K562 (cell line): ENCODE measurements at places on chromosomes 3 and 15.
A peak's percentile ranks its signal among the peaks of the same experiment; 100 is the strongest.

DNA sequence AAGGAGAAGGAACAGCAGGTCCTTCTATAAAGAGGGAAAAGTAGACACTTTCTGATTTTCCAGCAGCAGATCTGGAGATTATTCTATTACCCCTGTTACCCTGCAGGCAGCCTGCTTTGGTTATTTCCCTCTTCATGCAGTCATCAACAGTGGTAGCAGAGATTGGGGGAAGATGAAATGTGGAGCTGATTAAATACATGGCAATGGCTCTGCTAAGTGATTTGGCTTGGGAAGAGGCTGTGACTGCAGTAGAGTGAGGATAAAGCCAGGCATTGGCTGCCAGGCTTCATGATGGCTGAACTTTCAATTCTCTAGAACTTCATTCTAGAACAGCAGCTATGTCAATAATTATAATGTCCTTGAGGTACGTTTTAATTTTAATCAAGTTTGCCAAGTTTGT is 29.1 kb downstream of the PTX3 start:
- DNase-seq = no peak

DNA sequence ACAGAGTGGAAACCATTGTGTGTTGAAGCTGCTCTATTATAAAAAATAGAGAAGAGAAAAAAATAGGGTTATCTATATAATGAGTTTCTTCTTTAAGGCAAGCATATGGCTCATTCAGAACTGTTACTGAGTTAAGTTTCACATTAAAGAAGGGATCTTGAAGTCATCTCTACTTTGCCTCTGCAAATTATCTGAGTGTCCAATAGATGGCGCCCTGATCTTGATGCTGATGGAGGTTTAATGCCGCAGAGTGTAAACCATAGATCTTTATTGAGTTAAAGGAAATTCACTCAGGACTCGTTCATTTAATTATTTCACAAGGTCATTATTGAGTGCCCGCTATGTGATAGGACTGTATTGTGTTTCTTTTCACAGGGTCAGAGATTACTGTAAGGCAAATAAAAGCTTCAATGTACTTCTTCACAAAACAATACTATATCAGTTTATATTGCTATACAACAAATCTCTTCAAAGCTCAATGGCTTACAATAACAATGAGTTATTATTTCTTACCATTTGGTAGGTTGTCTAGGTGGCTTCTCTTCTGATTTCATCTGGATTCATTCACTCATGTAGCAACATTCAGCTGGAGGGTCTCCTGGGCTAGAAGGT is 171.4 kb downstream of the NSUN3 start:
- peak; percentile 12 for DNase-seq

- no peak for DNase-seq
Observed at GRCh38 chr3:12679468-12679867, 15.6 kb upstream of the RAF1 start.

DNA sequence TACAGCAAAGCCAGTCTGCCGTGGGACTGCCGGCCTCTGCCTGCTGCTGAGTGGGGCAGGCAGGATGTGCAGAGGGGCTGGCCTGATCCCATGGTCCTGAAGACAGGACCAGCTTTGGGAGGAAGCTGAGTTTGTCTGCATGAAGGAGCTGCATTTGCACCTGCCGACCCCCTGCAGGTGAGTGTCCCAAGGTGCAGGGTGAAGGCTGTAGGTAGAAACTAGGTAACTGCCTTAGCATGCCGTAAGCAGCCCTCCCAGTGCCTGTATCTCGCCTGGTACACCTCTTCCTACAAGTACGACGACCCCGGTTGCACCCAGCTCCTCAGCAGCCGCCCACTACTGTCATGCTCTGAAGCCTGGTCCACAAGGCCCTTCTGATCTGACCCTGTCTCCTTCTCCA is 34.9 kb downstream of the AMOTL2 start:
- DNase-seq = no peak

GRCh38 chr15:100211855-100212850 is 129.6 kb downstream of the ADAMTS17 start:
- DNase-seq = no peak

DNA sequence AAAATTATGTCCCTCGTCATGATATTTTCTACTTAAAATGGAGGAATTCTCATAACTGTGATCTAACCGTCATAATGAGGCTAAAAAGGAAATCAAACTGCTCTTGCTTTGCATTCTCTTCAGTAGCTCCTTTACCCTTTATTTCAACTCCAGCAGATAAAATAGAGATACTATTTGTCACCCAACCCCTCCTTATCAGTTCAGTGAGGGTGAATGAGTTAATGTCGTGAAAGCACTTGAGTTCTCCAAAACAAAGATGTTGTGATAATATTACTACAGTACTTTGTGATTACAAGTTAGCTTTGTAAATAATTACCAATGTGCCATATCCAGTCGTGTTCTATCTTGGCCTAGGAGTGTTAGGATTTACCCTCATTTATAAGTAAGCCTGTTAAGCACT is 63.4 kb upstream of the ANKRD28 start:
- no peak for DNase-seq

- no peak for DNase-seq
Observed at GRCh38 chr15:97215629-97216028, 744.9 kb upstream of the ARRDC4 start.

- DNase-seq = no peak
Observed at GRCh38 chr15:72116731-72117485, 1.0 kb downstream of the MYO9A start.

DNA sequence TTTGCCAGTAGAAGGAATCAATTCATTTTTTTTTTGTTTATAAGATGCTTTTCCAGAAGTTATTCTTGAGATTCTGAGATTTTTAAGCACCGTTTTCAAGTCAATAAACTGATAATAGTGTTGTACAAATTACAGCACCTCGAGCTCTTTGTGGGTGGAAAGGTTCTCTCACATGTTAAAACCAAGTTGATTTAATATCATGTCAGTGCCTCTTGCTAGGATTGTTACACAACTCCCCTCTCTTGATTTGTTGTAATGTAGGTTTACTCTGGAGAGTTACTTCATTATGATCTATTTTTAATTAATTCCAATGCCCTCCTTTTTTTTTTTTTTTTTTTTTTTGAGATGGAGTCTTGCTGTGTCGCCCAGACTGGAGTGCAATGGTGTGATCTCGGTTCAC is 25.8 kb upstream of the UBXN7 start:
- no peak for DNase-seq

GRCh38 chr3:191369616-191370010 is 39.3 kb upstream of the UTS2B start:
- no peak for DNase-seq

- DNase-seq = no peak
Observed at GRCh38 chr3:185744997-185745843, 79.6 kb downstream of the IGF2BP2 start.

GRCh38 chr15:67174864-67175573 is 79.4 kb downstream of the AAGAB start:
- DNase-seq = no peak

- no peak for DNase-seq
Observed at GRCh38 chr3:37898424-37898823, 36.7 kb downstream of the CTDSPL start.

DNA sequence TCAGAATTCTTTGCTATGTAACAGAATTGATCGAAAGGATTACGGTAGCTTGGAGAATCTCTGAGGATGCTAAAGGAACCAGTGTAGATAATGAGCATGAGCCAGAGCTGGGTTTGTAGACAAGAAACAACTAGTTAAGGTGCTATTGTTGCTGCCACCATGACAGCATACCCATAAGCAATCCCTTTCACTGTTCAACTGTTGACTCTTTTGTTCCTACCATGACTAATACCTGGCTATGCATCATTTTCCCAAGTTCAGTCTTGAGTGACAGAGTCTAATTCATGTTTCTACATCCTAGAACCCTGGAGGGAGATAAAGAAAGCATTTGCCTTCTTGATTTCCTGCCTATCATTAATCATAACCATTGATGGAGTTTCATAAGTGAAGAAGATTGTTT is 600.3 kb downstream of the OTOL1 start:
- no peak for DNase-seq

- DNase-seq = no peak
Observed at GRCh38 chr3:3734881-3735280, 64.3 kb upstream of the LRRN1 start.

GRCh38 chr15:80890341-80891005 is 99.1 kb downstream of the MESD start:
- DNase-seq = no peak

DNA sequence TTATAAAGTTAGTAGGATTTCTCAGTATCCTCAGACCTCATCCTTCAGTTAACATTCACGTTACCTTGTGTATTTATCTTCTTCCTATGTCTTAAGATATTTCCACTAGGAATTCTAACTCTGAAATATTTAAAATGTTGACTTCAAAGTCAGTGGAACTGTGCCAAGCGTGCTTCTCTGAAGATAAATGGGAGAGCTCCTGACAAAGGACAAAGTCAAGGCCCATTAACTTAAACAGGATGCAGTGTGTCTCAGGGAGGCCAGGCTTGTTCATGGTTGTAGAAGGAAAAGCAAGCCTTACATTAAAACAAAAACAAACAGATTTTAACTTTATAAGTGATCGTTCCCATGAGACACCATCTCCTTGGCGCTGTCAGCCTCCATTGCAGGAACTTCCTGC is 41.5 kb downstream of the ABHD17C start:
- no peak for DNase-seq

GRCh38 chr3:6807967-6808588 is 52.8 kb upstream of the GRM7 start:
- no peak for DNase-seq

DNA sequence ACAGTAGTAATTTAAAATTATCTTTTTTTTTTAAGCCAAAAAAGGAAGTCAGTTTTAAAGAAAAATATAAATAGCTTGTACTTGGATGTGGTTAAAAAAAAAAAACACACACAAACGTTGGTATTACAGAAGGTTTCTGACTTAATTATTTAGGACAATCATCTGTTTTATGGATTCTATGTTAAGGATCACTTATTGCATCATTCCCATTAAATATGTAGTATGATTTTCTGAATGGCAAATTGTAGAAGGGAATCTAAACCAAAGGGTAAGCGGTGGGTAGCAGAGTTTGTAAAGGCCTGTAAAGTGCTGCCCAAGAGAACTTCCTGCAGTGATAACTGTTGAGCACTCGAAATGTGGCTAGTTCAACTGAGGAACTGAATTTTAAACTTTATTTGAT is 8.0 kb downstream of the SENP2 start:
- no peak for DNase-seq

- DNase-seq = no peak
Observed at GRCh38 chr15:51374131-51374530, 32.7 kb downstream of the GLDN start.

DNA sequence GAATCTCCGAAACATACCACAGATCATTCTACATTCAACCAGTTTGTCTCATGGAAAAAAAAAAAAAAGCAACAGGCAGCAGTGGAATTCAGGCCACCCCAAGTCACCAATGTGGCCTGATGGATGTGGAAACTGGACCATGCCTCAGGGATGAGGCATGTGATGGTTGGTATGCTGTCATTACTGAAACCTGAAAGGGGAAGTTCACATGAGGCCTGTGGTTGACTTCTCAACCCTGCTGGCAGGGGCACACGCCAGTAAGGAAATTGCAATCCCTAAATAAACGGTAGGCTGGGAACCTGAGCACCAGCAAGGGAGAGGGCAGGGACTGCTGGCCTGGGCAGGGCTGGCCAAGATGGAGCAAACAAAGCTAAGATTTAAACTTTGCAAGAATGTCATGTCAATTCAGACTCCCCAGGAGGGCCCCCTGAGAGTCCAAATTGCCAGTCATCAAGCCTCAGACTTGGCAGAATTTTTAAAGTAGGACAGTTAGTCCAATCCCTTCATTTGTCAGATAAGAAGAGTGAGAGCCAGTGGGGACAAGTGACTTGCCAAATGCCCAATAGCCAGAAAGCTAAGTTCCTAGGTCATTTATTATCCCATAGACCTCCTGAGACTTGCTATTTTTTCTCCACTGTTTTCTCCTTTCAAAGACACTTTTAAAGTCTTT is 310.4 kb downstream of the ERC2 start:
- DNase-seq = no peak

GRCh38 chr3:148991219-148992026 is at the start of gene GYG1:
Gene GYG1, plus strand, starts transcription at chr3:148991540. Its CDS starts 101 bp downstream, at chr3:148991641.
- peak; percentile 88 for DNase-seq

GRCh38 chr15:52509500-52510245 is 19.0 kb downstream of the MYO5A start:
- no peak for DNase-seq

GRCh38 chr3:75089841-75090240 is 475.4 kb upstream of the CNTN3 start:
- no peak for DNase-seq

DNA sequence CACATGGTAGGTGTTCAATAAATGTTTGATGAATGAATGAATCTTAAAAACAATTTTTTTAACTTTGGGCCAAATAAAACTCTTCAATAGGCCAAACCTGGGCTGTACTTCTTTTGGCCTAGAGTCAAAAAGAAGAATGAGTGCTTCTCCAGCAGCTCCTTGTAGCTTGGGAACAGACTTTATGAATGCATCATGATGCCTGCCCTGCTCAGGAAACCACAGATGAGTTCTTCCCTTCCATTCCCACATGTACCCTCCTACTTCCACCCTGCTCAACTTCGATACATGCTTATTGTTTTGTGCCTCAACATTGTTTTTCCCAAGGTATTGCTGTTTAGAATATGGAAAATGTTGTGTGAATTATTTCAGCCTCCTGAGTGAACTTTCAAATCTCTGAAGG is 87.0 kb downstream of the FILIP1L start:
- no peak for DNase-seq

DNA sequence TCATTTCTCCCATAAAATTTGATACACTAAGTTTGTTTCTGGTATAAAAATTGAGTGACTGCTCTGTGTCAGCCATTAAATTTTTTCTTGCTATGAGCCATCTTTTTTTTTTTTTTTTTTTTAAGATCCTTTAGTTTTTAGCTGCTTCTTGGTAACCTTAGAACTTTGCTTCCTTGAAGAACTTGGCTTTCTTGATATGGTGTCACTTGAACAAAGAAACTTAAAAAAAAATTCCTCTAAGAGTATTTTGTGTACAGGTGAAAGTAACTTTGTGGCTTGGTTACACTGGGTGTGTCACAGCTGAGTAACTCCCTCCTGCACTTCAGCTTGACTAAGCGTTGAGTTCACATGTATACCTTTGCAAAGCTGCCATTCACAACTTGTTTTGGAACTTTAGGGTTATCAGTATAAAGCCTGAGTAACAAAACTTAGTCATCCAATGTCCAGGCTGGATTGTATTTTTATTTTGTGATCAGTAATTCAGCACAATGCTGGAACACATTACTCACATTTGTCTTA is 6.5 kb downstream of the CHD2 start:
- DNase-seq = no peak

DNA sequence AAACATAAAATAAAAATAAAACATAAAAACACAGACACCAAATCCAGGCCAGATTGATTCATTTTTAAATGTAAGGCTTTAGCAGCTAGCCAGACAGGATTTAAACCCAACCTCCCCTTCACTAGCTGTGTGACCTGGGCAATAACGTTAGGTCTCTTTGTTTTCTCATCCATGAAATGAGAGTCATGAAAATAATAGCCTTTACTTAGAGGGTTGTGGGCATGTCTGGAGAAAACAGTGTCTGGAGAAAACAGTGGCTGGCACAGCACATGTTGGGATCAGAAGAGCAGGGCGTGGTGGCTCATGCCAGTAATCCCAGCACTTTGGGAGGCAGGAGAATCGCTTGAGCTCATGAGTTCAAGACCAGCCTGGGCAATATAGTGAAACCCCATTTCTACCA is 1.9 kb upstream of the DPPA4 start:
- no peak for DNase-seq
